ENCODE measurements at places on chromosomes 1 and 21.

DNA sequence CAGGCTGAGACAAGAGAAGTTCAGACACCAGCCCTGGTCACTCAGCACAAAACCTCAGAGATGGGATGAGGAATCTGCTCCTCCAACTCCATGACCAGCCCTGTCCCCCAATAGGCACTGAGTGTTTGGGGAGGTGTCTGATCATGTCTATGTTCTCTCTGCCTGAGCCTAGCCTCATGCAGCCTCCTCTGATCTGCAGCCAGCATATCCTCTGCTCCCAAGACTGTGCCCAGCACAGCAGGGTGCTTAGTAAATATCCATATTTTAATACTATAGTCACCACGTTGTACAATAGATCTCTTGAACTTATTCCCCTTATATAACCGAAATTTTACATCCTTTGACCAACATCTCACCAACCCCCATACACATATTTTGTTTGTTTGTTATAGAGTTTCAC lies 202.9 kb downstream of the MATN1 start:
- no peak for DNase-seq

GRCh38 chr1:235366286-235366685 lies 941 bp upstream of the TBCE start:
- DNase-seq = no peak

GRCh38 chr1:46043458-46044017 lies 88.9 kb downstream of the PIK3R3 start:
- DNase-seq = no peak

DNA sequence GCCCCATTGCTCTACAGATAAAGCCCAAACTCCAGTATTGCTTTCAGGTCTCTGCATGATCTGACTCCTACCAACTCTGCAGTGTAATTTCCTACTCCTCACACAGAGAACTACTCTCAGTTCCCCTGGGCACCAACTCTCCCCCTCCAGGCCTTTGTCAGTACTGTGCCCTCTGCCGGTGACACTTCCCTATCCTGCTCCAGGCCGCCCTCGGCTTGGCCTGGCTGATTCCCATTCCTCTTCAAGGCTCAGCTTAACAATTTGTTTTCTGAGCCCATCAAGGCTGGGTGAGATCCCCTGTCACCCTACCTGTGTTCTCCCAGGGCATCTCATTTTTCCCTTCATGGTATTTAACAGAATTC lies 2.6 kb downstream of the SLAMF8 start:
- no peak for DNase-seq

GRCh38 chr1:83857103-83857502 lies 141.8 kb downstream of the TTLL7 start:
- DNase-seq = no peak

DNA sequence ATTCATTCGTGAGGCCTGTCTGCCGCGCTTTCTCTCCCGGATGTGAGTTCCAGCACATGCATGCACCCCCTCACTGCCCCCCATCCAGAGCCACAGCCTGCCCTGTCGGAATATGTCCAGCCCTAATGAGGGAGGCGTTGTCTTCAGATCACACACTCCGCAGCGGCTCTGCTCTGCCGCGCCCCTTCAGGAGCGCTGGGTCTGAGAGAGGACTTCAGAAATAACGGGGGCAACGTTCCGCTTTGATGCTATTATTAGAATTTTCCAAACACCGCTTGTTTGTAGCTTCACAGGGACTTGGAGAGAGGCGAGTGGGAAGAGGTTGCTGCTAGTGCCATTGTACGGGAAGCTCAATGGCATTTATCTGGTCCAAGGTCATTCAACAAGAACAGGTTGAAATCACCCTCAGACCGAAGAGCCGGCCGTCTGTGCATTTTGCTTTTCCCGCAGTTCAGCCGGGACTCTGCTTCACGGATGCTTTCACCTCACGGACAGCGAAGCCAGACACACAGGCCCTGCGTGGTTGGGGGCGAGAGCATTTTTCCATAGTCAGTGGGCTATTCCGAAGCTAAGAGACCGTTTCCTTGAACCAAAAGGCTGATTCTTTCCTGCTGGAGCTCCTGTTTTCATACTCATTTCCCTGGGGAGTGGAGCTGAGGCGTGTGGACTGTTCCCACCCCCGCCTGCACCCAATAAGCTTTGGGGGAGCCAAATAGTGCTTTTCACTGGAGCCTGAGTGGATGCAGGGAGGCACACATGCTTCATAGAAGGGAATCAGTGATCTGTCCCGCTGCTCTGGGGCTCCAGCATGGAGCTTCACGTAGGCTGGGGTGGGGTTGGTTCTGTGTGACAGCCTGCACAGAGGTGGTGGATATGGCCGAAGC lies 69.7 kb downstream of the GALNT2 start:
- no peak for DNase-seq

DNA sequence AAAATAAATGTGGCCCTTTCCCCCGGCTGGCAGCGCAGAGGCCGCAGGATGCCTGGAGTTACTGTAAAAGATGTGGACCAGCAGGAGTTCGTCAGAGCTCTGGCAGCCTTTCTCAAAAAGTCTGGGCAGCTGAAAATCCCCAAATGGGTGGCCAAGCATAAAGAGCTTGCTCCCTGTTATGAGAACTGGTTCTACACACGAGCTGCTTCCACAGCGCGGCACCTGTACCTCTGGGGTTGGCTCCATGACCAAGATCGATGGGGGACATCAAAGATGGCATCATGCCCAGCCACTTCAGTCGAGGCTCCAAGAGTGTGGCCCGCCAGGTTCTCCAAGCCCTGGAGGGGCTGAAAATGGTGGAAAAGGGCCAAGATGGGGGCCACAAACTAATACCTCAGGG lies 95.9 kb downstream of the LRIG2 start:
- DNase-seq = no peak

DNA sequence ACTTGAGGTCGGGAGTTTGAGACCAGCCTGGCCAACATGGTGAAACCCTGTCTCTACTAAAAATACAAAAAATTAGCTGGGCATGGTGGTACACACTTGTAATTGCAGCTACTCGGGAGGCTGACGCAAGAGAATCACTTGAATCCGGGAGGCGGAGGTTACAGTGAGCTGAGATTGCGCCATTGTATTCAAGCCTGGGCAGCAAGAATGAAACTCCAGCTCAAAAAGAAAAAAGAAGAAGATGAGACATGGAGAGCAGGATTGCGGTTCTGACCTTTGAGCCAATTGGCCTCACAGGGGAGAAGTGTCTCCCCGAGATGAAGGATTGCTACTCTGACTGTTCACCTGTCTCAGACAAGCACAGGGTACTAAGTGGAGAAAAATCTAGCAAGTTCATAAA lies 6.6 kb downstream of the SCCPDH start:
- no peak for DNase-seq

- peak; percentile 17 for DNase-seq
Observed at GRCh38 chr1:15584489-15585363, at the start of gene AGMAT. Gene AGMAT (minus strand): TSS chr1:15585051. CDS start chr1:15584967, 84 bp downstream.

DNA sequence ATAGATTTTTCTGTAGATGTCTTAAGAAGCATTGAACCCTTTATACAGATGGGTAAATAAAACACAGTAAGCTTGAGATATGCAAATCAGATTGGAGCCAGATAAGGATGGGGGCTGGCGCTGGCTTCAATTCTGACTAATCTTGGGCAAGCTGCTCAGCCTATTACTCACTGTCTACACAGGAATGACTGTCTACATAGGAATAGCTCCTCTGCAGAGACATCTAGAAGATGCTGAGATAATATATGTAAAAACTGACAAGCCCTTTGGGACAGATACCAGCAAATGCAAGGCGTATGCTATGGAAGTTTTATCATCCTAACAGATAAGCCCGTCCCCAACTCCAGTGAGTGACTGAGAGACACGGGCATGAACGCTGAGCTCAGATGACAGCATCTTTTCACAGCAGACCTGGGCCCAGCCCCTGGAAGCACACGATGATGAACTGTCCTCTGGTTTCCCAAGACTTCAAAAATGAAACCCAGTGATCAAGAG lies 1.7 kb downstream of the CLDN14 start:
- peak; percentile 99 for DNase-seq

DNA sequence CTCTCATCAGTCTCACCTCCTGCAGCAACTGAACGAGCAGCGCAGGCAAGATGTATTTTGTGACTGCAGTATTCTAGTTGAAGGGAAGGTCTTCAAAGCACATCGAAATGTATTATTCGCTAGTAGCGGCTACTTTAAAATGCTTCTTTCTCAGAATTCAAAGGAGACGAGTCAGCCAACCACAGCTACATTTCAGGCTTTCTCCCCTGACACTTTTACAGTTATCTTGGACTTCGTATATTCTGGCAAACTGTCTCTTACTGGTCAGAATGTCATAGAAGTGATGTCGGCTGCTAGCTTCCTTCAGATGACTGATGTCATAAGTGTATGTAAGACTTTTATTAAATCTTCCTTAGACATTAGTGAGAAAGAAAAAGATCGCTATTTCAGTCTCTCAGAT lies 53.7 kb downstream of the ZBTB8A start:
- DNase-seq = peak; percentile 16

DNA sequence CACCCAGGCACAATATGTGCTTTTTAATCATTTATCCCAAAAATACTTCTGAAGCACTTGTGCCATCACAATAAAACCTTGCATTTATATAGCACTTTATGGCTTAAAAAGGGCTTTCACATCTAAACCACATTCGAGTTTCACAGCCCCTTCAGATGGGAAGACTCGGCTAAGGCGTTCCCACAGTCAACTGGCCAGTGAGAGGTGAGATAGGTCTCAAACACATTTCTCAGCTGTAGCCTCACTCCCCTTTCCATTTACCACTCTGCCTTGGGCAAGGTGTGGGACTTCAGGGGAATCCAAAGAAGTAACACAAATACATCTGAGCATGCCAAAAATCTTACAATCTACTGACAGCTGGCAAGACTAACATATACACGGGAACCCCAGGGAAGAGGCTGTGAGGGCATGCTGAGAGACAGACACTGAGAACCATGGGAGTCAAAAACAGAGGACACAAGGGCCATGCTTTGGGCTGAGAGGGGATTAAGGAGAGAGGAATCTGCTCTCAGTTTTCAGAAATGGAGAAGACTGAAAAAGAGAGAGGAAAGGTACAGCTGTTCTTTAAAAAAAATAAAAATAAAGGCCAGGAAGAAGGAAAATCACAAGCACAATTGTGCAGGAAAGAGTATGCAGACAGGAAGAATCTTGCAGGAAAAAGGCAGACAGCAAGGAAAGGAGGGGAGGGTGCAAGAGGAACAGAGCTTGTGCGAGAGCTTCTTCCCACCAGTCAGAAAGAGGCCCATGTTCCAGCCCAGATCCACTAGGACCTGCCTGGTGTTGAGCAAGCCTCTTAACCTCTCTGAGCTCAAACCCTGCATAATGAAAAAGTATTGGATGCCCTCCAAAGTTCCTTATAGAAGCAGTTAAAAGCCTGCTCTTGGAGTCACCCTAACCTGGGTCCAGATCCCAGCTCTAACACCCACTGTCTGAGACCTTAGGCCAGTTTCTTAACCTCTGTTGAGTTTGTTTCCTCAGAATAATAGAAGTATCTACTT lies 73.5 kb downstream of the JAK1 start:
- DNase-seq = no peak

DNA sequence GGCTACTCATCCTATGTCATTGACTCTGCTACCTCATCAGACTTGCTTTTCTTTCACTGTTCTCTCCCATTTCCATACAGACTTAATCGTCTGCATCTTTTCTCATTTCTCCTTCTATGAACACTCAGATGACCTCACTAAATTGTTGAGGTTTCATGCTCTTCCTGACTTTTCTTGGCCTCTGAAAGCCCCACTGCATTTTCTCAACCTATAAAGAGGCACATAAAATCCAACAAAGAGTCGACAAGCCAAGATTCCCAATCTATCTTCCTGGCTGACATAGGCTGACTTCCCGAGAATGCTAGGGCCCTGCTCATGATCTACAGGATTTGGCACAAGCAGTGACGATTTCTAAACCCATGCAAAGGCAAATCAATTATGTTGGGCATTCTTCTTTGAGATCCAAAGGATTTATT lies 280.8 kb upstream of the DPYD start:
- DNase-seq = peak; percentile 36

Measured in brain microvascular endothelial cell (primary cell).